ENCODE measurements at places on chromosomes 11 and 22.

DNA sequence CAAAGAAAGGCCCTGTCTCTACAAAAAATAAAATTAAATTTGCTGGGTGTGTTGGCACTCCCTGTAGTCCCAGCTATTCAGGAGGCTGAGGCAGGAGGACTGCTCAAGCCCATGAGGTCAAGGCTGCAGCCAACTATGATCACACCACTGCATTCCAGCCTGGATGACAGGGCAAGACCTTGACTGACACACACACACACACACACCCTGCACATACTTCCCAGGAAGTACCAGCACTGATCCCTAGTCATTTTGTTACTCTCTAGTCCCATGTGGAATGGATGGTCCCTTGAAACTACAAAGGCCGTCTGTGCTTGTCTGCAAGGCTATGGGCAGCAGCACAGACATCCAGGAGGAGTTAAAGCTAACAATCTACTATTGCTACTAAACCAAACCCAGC, 59.7 kb upstream of the CYP2D6 start:
- no peak for DNase-seq

DNA sequence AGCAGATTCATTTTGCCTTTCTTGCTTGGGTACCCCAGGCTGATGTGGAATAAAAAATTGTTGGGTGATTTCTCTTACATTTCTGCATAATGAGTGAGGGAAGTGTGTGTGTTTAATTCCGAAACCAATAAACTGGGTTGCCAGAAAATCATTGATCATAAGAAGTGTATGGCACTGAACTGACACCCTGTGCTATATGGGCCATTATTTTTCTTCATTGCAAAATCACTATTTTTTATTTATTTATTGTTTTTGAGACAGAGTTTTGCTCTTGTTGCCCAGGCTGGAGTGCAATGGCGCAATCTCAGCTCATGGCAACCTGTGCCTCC, 14.6 kb upstream of the HIKESHI start:
- no peak for DNase-seq

- DNase-seq, result no peak
Observed at GRCh38 chr22:43017525-43018460, 2.8 kb upstream of the PACSIN2 start.

GRCh38 chr11:118791961-118792569, 1.1 kb upstream of the DDX6 start:
- no peak for DNase-seq

GRCh38 chr11:11173316-11174025, 179.6 kb downstream of the CSNK2A3 start:
- no peak for DNase-seq

DNA sequence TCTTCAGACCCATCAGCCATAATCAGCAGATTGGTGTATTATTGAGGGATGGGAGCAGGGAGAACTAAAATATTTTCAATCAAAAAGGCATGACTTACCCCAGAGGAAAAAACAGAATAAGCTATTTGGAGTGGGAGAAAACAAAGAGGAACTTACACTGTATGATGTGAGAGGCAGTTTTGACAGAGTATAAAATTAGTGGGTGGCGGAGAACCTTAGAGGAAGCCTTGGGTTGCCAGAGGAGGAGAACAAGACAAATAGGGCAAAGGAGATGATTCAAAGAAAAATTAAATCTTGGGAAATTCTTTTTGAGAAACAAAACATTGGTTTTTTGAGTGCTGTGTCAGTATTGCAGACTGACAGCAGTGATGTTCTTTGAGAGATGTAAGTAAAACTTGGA, 285.0 kb downstream of the C11orf87 start:
- DNase-seq, result no peak

DNA sequence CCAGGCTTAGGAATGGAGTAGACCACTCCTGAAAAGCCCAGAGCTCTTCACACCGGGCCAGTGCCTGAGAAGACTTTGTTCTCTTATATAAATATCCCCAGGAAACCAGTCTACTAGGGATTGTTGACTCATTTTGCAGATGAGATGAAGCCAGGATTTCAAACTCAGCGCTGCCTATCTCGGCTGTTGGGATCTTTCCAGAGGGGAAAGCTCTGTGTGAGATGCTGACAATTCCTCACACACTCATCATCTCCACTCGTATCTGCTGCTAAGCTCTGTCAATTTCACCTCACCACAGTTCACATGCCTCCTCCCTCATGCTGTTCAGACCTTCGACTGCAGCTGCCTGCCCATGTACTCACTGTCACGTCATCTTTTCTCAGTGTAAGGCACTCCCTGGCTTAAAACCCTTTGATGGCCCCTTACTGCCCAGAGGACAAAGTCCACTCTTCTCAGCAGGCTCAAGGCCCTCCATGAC, 12.5 kb downstream of the USH1C start:
- no peak for DNase-seq

DNA sequence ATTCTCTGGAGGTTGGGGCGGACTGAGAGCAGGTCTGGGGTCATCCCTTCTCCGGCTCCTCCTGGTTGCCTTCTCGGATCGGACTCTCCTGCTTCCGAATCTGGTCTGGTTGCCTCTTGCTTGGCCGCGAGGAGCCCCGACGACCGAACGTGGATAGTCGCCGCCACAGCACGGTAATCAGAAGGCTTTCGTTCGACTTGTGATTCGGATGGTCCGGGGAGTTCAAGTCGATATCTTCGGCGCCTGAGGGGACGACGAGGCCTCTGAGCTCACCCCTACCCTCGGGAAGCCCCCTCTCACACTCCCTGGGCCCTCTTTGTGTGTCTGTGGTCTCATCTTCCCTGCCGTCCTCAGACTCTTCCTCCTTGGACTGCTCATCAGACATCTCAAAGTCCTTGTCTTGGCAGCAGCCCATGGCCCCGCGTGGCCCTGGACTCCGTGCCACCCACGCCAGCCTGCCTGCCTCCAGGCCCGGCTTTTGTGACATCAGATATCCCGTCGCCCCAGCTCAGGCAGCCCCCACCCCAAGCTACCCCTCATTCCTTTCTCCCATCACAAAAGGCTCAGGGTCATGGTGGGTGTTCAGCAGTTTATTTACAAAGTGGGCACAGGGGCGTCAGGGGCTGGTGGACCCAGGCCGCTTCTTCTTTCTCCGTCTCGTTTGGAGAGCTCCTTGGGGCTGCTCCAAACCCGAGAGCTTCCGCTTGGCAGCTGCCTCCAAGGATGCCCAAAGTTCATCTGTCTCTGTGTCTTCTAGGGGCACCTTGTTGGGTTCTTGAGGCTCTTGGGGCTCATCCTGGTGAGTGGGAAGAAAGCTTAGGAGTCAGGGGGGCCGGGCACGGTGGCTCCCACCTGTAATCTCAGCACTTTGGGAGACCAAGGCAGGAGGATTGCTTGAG, at the start of gene TEX54:
Gene TEX54 (minus strand): TSS at position 506 of the 899 bp plus-strand sequence.
- no peak for DNase-seq

DNA sequence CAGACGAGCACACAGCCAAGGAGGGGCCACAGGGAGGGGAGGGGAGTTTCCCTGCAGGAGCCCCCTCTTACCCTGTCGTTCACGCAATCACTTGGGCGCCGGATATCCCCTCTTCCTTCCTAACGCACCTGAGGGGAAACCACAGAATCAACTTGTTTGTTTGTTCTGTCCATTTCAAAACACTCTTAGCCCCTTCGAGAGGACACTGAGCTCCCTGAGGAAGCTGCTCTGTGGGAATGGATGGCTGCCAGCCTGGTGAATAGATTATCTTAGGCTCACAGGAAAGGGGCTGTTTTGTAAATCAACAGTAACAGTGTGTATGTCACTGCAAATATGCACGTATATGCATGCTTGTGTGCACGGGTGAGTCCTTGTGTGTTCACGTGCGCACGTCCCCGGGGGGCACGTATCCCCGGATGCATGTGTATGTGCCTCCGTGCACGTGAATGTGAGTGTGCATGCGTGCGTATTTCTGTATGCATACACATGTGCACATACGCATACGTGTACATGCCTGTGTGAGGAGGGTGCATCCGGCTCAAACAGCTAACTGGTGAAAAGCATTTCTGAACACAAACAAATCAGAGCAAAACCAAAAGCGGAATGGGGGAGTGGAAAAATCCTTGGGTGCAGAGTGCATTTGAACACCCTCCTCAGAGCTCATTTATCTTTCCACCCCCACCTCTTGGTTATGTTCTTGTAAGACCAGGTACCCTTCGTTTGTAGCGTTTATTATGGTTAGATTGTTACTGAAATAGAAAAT, 7.2 kb downstream of the ARSA start:
- peak; percentile 51 for DNase-seq

DNA sequence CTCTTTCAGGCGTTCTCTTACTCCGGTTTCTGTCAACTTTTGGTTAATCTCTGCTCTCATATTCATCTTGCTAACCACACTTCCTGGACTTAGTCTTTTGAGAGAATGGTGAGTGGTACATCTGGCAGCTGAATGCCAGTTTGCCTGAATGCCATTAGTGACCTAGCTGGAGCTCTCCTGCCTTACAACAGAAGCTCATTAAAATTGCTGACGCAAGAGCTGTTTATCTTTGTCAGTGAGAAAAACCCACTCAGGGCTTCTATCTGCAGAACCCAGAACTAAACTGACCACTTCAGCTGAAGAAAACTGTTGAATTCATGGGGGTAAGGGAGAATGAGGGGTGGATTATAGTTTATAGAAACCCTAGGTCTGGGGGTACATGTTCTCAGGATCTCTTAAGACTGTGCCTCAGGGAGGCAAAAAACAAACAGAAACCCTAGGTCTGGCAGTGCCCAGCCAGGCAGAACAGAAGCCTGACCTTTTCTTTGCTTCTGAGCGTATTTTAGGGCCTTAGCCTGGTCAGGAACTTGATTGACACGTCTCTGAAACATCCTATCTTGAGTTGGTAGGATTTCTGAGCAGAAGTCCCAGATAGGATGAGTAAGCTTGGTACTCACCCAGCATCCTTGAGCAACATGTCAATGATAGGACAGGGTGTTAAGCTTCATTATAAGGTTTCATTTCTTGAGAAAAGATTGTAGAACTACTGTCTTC, 52.8 kb upstream of the YWHAH start:
- no peak for DNase-seq

- no peak for DNase-seq
Observed at GRCh38 chr11:70046089-70046488, 32.0 kb upstream of the ANO1 start.

DNA sequence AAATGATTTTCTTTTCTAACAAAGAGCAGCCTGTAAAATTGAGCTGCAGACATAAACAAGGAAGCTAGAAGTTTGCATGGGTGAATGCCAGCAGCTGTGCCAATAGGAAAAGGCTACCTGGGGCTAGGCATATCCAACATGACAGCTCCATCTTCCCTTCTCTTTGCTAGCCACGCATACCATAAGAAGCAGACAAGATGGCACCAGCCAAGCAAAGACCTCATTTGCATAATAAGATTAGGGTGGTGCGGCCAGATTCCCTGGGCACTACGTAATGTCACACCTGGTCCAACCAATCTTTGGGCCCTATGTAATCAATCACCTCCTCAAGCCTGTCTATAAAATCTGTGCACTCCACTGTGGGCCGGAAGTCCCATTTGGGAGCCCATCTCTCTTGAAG, 108.3 kb downstream of the SWAP70 start:
- DNase-seq, result no peak

DNA sequence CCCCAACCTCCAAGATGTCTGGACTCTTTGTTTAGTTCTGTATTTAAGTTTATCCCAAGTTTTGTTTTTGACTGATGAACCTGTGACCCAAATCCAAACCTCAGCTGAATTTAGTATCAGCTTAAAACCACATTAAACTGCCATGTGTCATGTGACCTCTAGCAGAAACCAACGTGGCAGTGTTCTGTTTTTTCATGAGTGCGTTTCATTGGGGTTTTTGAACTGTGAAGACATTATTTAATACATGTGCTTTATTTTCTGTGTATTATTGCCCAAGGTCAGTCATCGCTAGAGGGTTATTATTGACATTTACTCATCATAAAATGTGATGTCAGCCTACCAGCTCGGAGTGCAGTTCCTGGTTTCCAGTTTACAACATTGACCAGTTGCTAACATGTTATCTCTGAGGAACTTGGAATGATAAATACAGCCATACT, 1.8 kb downstream of the TLCD5 start:
- DNase-seq, result no peak

- DNase-seq, result no peak
Observed at GRCh38 chr11:125061281-125061680, 1.8 kb upstream of the SLC37A2 start.

DNA sequence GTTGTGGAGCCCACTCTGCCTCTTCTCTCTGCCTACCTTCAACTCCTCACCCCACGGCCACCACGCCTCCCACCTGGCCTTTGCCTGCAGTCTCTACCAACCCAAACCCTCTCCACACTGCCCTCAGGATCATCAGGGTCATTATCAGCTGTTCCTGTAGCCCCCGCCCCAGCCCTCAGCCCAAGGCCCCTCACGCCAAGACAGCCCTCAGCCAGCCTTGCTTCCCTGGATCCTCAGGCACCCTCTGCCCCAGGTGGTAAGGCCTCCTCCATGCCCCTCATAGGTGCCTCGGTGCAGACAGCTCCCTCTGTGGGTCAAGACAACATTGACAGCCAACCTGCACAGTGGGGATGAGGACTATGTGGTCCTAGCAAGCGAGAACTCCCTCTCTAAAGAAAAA, 1.7 kb downstream of the SBF1 start:
- DNase-seq, result no peak

DNA sequence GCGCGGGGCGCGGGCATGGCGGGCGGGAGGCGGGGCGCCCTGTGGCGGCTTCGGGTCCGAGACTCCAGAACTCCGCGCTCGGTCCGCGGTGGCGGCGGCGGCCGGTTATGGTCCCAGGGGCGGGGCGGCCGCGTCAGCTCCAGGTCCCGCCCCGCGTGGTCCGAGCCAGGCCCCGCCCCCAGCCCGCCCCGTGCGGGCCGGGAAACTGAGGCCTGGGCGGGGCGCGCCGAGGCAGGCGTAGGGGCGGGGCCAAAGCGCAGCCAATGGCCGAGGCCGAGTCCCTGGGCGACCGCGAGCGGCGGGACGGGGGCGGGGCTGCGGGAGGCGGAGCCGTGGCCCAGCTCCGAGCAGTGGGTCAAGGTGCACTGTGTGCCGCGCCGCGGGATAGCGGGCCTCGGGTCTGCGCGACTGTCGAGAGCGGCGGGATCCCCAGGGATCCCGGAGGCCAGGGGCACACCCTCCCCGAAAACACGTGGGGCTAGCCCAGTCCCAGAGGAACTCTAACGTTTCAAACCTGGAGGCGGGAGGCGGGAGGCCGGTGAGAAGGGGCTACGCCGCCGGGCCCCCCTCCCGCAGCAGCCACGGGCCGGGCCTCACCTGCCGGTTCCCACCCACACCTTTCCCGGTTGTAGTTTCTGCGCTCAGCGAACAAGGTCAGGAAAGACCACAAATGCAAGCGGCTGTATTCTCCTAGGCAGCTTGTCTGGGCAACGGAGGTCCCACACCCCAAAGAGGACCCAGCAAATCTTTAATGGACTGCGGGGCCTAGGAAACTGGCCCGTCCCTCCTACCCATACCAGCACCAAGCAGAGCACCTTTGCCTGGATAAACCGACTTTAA, at the start of gene SLC25A1:
Gene SLC25A1 (minus strand): TSS at position 80 of the 840 bp plus-strand sequence. CDS start 63 bp downstream, at position 17.
- DNase-seq, result no peak

DNA sequence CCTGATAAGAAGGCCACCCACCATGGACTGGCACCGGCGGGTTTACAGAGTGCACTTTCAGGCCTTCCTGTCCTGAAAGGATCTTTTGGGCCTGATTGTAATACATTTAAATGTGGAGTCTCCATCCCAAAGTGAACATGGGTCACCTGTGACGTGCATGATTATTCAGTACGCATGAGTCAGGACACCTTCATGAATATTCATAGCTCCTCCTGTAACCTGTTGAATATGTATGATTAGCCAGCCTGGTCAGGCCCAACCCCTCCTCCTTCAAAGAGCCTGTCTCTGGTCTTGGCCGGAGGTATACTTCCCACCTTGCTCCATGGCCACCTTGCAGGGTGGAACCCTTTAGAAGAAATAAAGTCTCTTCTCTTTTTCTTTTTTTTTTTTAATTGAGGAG, 75.9 kb upstream of the NUP50 start:
- no peak for DNase-seq
